NCI-H2227 treated with DMSO at 0.1 percent for 48 hours (cell line): ENCODE measurements at places on chromosomes 1 and 21.

GRCh38 chr1:91885213-91885715, 687 bp downstream of the TGFBR3 start:
- DNase-seq, result no peak

DNA sequence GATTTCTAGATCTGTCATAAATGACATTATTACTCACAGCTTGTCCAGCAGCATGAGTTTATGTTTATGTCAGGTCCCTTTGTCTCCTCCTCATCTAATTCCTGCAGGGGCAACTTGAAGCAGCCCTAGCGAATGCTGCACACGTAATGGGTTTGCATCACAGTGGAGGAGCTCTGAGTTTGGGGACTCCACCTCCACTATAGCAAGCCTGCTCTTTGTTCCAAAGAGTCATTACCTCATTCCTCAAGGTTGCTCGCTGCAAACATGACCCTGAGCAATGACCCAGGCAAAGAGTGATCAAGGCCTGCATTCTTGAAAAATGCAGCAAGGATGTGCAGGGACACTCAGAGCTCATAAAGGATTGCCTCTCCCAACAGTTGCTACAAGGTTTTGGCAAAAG, 261.9 kb downstream of the HHIPL2 start:
- DNase-seq, result no peak

- no peak for DNase-seq
These were observed 41.6 kb downstream of the PCNX2 start for GRCh38 chr1:233253832-233254331.

- DNase-seq, result no peak
These were observed 108.2 kb downstream of the CDC7 start for GRCh38 chr1:91608876-91609275.

GRCh38 chr21:43885721-43886120, 20.7 kb downstream of the AGPAT3 start:
- no peak for DNase-seq

DNA sequence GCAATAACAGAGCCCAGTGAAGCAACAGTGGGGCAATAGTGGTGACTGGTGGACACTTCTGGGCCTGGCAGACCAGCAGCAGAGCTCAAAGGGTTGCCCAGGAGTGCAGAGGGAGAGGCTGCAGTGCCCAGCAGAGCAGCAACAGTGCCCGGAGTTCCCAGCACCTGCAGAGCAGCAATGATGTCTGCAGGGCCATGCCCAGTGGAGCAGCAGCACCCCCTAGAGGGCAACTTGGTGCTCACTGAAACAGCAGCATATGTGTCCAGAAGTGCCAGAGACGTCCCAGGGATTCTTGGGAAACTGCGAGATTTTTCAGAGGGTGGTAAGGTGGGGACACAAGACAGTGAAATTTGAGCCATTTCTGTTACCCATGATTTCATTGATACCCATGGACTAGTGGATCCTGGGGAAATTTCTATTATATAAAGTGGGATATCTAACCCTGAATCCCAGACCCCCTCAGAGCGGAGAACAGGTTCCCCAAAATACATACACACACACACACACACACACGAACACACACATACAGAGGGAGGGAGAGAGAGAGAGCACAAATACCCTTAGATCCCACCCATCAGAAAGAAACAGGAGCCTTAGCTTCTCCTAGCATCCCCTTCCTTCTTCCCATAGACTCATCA, 156.9 kb upstream of the GJB5 start:
- peak; percentile 70 for DNase-seq

GRCh38 chr1:57157818-57158603, 192.2 kb upstream of the C8B start:
- no peak for DNase-seq

DNA sequence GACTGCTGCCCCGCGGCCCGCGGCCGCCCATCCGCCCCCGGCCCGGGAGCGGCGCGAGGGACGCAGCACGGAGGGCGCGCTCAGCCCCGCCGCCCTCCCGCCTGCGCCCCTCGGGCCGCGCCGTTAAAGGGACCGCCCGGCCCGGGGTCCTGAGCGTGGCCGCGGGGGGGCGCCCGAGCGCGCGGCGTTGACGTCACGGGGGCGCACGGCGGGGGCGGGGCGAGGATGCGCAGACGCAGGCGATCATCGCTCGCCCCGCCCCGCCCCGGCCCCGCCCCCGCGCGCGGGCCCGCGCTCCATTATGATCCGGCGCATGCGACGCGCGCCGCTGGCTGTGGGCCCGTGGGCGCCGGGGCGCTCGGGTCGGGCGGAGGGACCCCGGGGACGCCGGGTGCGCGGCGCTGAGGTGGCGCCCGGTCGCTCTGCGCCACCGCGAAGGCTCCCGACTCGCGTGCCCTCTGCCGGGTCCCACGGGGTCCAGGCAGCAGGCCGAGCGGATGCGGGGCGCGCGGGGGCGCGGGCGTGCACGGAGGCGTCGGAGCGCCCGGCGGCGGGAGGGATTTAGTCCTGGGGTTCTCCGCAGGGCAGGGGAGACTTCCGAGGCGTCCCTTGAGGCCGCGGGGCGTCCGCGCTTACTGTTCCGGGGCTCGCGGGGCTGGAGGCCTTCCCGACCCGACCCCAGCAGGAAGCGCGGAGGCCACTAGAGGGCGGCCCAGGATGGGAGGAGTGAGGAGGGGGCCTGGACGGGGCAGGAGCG, at the start of gene DVL1:
Gene DVL1 (minus strand): TSS at position 163 of the 757 bp plus-strand sequence. CDS start 353 bp downstream, outside the sequence.
- peak; percentile 43 for DNase-seq

GRCh38 chr1:11406845-11407244, 72.1 kb upstream of the DISP3 start:
- DNase-seq, result no peak

DNA sequence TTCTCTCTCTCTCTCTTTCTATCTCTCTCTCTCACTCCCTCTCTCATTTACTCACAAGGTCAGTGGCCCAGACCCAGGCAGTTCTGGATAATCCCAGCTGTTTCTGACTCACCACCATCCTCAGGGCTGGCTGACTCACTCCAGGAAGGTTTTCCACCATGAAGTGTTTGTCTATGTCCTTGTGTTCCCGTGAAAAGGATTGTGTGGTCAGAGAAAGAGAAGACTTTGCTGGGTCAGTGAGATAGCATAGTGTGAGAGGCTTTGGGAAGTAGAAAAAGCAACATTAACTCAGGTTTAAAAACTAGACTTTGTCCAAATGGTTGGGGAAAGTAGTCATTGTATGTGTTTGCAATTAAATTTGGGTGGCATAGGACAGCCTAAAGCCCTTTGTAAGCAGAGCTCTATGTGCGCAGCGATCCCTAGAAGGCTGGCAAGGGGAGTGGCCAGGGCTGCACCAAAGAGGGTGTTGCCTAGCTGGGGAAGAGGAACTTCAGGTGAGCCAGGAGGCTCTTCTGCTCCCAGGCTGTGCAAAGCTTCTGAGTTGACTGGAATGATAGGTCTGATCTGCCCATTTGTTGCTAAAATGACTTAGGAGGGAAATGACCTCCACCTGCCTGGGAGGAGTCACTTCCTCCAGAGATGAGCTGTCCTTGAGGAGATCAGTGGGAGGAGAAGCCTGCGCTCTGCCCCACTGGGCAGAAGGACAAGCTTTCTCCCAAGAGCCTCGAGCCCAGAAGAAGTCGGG, 4.9 kb upstream of the CAPN2 start:
- DNase-seq, result peak; percentile 33

- DNase-seq, result no peak
These were observed 107.3 kb upstream of the PDC start for GRCh38 chr1:186568221-186568620.

- DNase-seq, result no peak
These were observed 144.2 kb downstream of the DHRS3 start for GRCh38 chr1:12473596-12474362.

DNA sequence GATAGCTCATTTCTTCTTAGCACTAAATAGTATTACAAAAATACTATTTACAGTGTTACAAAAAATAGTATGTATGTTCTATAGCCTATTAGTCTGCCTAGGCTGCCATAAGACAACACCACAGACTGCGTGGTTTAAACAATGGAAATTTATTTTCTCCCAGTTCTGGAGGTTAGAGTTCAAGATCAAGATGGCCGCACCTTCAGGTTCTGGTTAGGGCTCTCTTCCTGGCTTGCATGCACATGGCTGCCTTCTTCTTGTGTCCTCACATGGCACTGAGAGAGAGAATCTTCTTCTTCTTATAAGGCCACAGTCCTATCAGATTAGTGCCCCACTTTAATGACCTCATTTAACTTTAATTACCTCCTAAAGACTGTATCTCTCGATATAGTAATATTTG, 4.1 kb downstream of the ATF6 start:
- DNase-seq, result no peak

GRCh38 chr1:3658231-3658615, 5.9 kb downstream of the TP73 start:
- no peak for DNase-seq

DNA sequence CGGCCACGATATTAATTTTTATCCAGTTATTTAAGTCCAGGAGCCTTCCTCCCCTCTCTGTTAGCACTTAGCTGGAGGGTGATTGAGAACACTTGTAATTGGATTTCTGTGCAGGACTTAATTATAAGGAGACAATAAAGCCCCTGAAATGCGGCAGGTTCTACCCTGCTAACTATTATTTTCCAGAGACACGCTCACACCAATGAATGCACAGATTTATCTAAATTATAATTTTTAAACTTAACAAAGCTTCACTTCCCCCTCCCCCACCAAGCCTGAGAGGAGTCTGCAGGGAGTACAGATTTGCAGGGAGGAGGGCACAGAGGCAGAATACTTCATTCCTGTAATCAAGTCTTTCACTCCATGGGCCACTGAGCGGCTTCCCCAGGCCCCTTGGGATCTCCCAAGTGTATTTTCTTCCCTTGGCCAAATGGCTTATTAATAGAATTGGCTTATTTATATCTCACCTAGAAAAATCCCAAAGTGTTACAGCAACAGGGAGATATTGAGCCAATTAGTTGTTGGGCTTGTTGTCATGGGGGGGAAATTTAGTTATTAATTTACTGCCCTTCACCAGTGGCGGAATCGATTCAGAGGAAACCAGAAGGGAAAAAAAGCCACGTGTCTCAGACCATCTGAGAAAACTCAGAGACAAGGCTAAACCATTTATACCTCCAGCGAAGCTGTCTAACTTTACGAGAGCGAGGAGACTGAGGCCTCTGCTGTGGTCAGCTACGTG, 99.0 kb upstream of the CD34 start:
- no peak for DNase-seq

DNA sequence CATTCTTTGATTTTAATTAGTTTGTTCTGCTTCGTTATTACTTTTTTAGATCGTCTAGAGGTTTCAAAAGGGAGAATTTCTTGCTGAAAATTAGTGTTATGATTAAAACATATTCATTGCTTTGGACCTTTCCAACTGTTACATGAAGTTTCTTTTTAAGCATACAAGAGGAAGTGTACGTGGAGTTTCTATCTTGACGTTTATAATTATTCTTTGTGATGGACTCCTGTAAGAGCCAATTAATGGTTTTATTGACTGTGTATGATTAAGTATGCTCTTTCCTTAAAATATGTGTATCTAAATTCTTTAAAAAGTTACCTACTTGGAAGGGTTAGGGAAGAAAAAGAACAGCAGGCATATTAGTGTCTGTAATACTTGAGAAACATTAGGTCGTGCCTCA, 37.8 kb downstream of the SPEN start:
- DNase-seq, result no peak

DNA sequence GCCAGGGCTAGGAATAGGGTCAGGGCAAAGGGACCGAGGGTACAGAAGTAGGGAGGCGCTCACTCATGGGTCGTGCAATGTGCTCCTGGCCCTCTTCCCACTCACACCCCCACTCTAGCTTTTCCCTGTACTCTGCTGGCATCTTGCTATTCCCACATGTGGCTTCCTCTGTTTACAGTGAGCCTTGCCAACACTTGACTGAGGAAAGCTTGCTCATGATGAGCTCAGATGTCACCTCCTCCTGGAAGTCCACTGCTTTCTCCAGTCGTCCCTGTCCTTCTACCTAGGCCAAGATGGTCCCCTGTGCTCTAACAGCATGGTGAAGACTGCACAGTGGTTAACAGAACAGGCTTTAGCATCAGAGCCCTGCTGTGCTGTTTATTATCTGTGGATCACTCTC, 8.0 kb upstream of the RIMS3 start:
- DNase-seq, result no peak

DNA sequence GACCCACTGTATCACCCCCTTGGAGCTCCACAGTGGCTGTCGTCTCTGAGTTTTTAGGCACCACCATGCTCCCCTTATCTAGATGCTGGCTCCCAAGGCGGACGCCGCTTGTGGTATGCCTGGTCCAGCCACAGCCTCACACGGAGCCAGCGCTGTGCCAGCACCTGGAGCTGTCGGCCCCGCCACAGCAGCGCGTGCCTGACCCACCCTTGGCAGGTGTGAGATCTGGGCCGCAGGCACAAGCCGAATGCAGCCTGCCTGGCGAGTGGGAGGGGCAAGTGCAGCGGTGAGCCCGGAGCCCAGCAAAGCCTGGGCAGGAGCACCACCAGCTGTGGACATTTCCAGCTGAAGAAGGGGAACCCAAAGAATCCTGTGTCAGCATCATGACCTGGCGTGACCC, 91.9 kb upstream of the BACE2 start:
- no peak for DNase-seq

DNA sequence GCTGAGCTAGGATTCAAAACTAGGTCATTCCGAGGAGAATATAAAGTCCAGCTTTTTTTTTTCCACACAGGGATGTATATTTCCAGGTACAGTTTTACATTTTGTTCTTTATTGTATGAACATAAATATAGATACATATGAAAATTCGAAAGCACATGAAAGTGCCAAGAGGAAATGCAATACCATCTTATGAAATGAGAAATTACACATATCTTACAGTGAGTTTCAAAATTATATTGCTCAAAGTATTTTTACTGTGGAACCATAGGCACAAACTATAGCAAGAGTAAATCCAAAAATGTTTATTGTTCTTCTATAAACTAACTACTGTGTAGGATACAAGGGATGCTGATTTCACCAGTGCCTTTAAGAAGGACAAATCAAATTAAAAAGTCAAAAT, 39.0 kb downstream of the PTPRC start:
- DNase-seq, result no peak

DNA sequence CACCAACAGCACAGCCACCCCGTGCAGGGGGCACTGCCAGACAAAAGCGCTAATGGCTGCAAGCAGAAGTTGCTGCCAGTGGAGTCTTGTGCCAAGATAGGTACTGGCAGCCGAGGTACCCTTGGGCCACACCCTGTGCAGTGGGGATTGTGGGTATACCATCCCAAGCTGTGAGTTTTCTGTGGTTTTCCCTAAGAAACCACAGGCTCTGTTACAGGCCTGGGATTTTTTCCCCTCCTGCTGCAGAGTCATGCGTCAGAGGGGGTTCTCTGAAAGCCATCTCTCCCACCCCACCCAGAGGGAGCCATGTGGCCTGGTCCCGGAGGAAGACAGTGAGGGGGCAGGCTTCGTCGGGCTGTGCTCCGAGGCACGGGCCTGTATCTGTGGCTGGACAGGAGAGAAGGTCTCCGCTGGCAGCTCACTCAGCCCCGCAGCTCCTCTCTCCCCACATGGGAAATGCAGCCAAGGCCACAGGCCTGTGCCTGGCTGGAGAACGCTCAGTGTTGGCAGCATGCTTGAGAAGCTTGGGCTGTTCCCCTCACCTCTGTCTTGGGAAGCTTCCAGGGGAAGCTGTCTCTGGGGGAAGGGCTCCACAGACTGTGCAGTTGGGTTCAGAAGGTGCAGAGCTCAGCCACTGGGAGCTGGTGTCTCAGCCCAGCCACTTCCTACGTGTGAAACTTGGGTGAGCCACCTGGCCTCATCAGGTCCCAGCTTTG, 42.5 kb downstream of the NEK2 start:
- DNase-seq, result no peak
